ENCODE measurements at places on chromosomes 7 and 10.

DNA sequence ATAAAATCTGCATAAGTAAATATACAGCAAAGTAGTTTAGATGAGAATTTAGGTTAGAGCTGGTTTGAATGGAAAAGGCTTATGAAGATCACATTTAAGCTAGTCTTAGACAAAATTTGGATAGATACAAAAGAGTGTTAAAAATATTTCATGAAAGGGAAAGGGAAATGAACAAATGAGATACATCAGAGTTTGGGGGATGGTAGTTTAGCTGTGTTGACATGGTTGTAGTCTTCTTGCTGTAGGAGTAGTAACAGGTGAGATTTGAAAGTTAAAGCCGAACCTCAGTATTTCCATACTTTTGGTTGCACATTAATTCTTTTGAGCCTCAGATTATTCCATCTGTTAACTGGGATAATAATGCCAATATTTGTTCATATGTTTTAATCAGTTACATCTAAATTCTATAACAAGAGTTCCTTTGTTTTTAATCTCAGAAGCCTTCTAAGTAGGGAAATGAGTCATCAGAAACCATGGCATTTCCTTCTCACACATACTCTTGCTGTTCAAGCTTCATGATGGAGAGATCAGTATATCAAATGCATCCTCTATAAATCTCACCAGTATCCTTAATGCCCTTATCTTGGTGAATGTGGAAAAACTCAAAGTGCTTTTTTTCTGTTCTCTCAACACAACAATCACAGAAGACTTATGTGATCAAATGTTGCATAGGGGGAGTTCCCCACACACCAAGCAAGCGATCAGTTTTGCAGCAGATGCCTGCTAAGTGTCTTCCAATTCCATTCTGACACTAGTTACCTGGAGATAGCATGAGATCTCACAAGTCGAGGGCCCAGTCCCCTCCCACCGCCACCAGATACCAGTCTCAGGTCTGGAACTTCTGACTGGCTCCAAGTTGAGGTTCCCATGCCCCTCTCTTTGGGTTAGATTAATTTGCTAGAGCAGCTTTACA lies 84.7 kb downstream of the MAPK8 start:
- no peak for DNase-seq

- no peak for DNase-seq
These were observed 163.6 kb upstream of the PTN start for GRCh38 chr7:137507096-137507495.

GRCh38 chr10:28669227-28670173 lies 7.8 kb upstream of the BAMBI start:
- no peak for DNase-seq

- DNase-seq, result peak; percentile 98
These were observed at the start of gene METTL27 for GRCh38 chr7:73842067-73842976. TSS of gene METTL27 (minus strand) at chr7:73842516. CDS start at chr7:73842140, 376 bp downstream.

DNA sequence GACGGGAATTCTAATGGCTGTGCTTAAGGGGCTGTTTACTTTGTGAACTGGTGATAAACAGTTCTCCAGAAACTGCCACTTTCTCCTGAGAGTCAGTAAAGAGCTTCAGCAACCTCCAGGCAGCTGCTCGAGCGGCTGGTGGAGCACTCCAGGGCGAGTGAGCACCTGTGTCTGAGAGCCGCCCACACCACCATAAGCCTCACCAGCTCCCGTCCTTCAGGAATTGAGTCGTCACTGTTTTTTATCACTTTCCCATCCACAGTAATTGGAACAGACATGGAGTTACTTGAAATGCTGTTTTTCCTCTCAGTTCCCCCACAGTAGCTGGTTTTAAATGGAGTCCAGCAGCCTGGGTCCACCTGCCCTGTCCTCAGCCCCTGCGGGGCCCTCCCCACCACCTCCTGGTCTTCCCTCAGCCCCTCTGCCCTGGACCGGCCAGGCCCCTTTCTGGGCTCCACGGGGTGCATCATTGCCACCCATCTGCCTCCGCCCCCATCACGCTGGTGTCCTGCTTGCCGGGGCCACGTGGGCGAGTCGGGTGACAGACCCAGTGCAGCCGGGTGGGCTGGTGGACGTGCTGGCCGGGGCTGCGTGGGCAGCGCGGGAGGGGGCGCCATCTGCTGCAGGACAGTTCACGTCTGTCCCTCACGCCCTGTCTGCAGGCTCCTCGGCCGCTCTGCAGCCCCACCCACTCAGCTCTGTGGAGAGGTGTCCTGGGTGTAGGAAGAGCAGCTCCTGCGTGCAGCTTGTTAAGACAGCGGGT lies 56.0 kb downstream of the NKX6-2 start:
- DNase-seq, result peak; percentile 71

GRCh38 chr10:63140077-63140476 lies 6.9 kb downstream of the NRBF2 start:
- no peak for DNase-seq

DNA sequence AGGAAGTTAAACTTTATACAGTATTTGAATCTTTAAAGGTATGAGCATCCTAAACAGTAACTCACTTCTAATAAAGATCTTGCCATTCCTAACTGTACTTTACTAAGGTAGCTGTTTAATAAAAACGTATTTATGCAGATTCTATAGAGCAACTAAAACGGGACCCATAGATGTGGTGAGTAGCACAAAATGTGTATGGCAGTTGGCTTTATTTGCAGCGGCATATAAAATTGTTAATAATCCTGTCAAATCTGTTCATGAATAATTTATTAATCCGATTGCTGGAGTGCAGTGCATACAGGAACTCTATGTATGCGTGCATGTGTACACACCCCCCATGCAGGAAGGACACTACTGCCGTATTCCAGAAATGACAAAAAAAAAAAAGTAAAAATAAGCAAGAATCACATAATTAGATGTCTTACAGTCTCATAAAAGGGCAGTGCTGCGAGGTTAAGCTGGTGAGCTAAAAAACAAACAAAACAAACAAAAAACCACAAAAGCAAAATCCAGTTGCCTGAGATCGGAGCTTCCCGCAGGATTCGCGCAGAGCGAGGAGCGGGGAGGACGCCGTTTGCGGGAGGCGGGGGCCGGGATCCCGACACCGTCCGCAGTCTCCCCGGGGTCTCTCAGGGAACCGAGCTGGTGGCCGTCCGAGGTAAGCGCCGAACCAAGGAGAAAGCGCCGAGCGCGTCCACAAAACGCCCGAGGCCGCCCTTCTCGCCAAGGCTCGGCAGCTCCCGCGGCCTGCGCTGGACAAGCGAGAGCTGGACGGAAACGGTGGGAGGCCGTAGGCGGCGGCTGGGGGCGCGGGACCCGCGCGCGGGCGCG lies 518 bp upstream of the COMMD3 start:
- peak; percentile 87 for DNase-seq

DNA sequence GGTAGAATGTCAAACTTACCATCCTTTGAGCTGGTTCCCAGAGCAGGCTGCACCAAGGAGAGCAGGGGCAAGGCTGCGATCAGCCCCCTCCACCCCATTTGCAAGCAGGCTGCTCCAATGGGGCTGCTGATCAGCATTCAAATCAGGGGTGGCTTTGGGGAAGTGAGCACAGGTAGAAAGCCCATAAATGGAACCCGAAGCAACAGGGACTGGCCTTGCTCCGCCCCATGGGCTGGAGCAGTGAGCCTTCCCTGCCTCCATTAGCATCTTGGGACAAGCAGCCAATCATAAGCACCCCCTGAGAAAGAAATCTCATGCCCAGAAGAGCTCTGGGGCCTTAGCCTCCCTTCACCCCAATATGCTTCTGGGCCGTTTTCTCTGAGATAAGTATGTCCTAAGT lies 4.0 kb upstream of the PKD1L1 start:
- DNase-seq, result peak; percentile 69

DNA sequence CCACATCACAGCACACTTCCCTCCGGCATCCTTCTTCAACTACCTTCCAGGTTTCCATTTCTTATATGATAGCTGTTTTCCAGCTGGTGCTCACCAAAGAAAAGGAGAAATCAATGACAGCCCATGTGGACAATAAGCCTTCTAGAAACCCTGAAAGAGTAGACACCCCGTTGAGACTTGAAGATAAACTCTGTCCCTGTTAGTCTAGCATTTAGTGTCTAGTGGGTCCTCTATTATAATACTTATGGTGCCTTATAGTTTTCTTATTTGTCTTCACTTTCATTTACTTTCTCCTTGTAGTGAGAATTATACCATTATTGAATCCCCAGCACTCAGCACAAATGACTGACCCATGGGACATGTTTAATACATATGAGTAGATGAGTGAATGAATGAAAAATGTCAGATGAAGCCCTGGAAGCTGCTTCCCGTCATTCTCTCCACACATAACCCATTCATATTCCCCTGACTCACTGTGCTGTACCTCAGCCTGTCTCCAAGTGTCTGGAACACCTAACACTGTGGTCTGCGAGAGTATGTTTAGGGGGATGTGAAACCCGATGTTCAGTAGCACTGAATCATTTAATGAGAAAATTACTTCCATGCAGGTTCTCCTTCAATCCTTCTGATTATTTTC lies 377.6 kb downstream of the GPR158 start:
- no peak for DNase-seq
